Muscle of leg (tissue), 16 donors: ENCODE measurements at places on chromosomes 1 and 21. TPM values are rescaled to one million over a fixed set of nuclear protein-coding genes. Genes with fewer than 3 reads are reported as not detected.

KCNN3 gene
- total RNA-seq = 5.1 TPM

AMY1B gene
- total RNA-seq = not detected

UTS2 gene
- not detected for total RNA-seq

FAM229A gene
- 5.3 TPM for total RNA-seq

CLDN17 gene
- not detected for total RNA-seq

OLFML2B gene
- total RNA-seq = 78.4 TPM

EPB41 gene
- total RNA-seq = 12.3 TPM

CYP4B1 gene
- not detected for total RNA-seq

SPRR1A gene
- total RNA-seq = not detected

MLLT11 gene
- 5.5 TPM for total RNA-seq

LRRC8C gene
- total RNA-seq = 7.7 TPM

ZNF648 gene
- 0.04 TPM for total RNA-seq

CHIT1 gene
- 0.09 TPM for total RNA-seq

KRTAP19-1 gene
- not detected for total RNA-seq

GNG4 gene
- total RNA-seq = 0.27 TPM

TNFRSF8 gene
- total RNA-seq = 0.22 TPM

C2CD2 gene
- 8.3 TPM for total RNA-seq

LHX4 gene
- total RNA-seq = 0.04 TPM

FGR gene
- 1.4 TPM for total RNA-seq

C1QA gene
- 55.0 TPM for total RNA-seq

RIPPLY3 gene
- 0.09 TPM for total RNA-seq

SMPDL3B gene
- 0.09 TPM for total RNA-seq

TAL1 gene
- 3.0 TPM for total RNA-seq

KIF26B gene
- total RNA-seq = 0.89 TPM

SELP gene
- total RNA-seq = 1.2 TPM

TMEM183A gene
- 42.9 TPM for total RNA-seq

FABP3 gene
- 169 TPM for total RNA-seq

SYPL2 gene
- total RNA-seq = 57.3 TPM

THEM5 gene
- not detected for total RNA-seq

LINGO4 gene
- total RNA-seq = 0.22 TPM

RGS16 gene
- total RNA-seq = 8.2 TPM

LRRC38 gene
- 11.9 TPM for total RNA-seq

IL12RB2 gene
- 1.2 TPM for total RNA-seq

SELL gene
- 0.84 TPM for total RNA-seq

CYYR1 gene
- 7.6 TPM for total RNA-seq

DNAJC28 gene
- 2.8 TPM for total RNA-seq

PFKFB2 gene
- total RNA-seq = 4.3 TPM

FCRL4 gene
- total RNA-seq = not detected

SH3D21 gene
- total RNA-seq = 2.3 TPM

BGLAP gene
- total RNA-seq = 1.2 TPM

FAM76A gene
- total RNA-seq = 23.3 TPM

ATP1A4 gene
- 0.44 TPM for total RNA-seq

PLCH2 gene
- 0.35 TPM for total RNA-seq

MIXL1 gene
- 0.27 TPM for total RNA-seq

IL19 gene
- not detected for total RNA-seq

PLA2G4A gene
- 7.1 TPM for total RNA-seq

KRTAP7-1 gene
- not detected for total RNA-seq

ALG14 gene
- 3.2 TPM for total RNA-seq

PRDM16 gene
- total RNA-seq = 0.66 TPM
